ENCODE measurements at places on chromosomes 7 and 10. TPM values are rescaled to one million over a fixed set of nuclear protein-coding genes. Genes with fewer than 3 reads are reported as not detected.

DNA sequence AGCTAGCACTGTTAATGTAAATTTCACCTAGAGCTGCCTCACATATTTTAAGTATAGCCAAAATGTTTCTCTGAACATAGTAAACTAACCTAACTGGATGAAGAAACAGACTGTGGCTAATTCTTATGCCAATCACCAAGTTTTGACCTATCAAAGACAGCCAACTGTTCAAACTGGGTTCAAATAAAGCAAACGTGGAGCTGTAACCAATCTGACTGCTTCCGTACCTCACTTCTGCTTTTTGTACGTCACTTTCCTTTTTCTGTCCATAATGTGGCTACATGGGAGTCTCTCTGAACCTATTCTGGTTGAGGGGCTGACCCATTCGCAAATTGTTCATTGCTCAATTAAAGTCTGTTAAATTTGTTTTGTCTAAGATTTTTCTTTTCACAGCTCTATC is 66.3 kb upstream of the ETV1 start:
- DNase-seq, result no peak

- no peak for DNase-seq
Measured at GRCh38 chr7:123774496-123774895, 25.7 kb upstream of the WASL start.

DNA sequence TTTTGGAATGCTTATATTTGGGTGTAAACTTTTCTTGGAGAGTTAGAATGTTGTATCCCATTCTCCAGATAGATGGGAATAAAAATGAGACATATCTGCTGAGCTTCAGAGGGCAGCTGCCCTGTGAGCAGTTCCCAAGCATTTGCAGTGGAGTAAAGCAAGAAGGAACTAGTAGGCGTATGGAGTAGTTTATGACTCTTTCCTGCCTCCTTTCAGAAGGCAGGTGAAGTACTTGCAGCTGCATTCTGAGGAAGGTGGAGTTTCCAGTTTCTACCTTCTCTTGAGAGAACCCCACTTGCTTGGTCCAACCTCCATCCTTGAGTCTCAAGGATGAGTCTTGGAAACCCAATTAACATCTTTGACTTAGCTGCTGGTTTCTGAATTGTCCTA is 563.6 kb downstream of the LRMDA start:
- DNase-seq, result no peak

DNA sequence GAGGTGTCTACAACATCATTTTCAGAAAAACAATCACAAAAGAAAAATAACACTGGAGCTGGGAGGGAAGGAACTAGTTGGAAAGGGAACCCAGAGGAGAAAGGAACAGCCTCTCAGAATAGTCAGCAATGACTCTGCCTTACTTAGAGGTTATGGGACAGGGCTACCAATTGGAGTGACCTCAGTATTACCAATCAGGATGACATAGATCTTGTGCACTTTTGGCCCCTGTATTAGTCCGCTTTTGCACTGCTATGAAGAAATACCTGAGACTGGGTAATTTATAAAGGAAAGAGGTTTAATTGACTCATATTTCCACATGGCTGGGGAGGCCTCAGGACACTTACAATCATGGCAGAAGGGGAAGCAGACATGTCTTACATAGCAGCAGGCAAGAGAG is 99.7 kb upstream of the SDK1 start:
- DNase-seq, result no peak

The PILRA gene
- total RNA-seq, result 4.1 TPM

Measured in activated naive CD8-positive, alpha-beta T cell treated with anti-CD3 and anti-CD28 coated beads, Interleukin-2, amount 10 ng/mL, durations not matched to agents 7 days and 5 days (primary cell).